Bronchial epithelial cell (primary cell): ENCODE measurements at places on chromosomes 13 and 19. TPM values are rescaled to one million over a fixed set of nuclear protein-coding genes. Genes with fewer than 3 reads are reported as not detected.

- no peak for DNase-seq
Observed at GRCh38 chr13:34886121-34886875, 55.8 kb upstream of the NBEA start.

DNA sequence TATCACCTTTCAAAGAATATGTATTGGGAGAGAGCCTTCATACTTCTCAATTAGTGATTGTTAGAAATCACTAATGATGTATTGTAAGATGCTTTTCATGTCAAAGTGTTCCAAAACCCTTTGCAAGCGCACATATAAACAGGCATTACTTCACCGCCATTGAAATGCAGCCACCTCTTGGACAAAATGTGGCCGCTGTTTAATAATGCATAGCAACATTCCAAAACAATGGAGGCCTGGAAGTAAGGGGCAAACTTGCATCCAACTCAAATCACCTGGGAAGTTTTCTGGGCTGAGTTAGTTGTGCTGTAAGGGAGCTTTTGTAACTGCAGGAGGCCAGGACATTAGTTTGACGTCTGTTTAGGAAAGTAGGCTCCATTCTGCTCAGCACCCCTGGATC, 438.1 kb downstream of the FGF9 start:
- no peak for DNase-seq

DNA sequence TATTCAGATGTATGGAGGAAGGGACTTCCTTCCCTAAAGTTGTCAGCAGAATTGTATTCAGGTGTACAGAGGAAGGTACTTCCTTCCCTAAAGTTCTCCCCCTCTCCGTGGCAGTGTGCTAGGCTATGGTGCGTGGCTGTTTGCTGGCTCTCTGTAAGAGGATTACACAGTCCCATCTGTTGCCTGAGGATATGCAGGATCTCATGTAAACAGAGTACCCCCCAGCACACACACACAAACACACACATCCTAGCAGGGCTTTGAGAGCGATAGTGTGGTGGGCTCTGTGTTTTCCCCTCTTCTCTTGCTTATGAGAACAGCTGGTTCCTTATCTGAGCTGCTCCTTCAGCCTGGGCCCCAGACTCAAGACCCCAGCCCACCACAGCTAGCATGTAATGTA, 10.3 kb downstream of the NEK5 start:
- no peak for DNase-seq

DNA sequence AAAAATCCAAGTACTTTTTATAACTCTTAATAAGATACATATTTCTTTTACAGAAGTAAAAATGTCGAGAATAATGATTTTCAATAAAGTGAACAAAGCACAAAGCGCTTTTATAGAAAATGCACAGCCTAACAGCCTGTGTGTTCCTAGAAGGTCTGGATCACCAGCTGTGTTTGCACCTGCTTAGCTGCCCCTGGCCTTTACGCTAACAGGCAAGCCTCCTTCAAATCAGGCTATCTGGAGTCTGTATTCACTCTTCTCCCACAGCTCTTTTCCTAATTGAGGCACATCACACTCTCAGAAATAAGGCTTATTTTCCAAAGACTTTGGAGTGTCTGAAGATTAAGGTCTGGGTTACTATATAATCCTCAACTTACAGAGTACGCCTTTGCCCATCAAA, 183.1 kb downstream of the LHFPL6 start:
- no peak for DNase-seq

- peak; percentile 84 for DNase-seq
Observed at GRCh38 chr13:77507931-77508776, 27.4 kb upstream of the SCEL start.

- DNase-seq, result no peak
Observed at GRCh38 chr19:30109565-30109964, 167.5 kb downstream of the URI1 start.

DNA sequence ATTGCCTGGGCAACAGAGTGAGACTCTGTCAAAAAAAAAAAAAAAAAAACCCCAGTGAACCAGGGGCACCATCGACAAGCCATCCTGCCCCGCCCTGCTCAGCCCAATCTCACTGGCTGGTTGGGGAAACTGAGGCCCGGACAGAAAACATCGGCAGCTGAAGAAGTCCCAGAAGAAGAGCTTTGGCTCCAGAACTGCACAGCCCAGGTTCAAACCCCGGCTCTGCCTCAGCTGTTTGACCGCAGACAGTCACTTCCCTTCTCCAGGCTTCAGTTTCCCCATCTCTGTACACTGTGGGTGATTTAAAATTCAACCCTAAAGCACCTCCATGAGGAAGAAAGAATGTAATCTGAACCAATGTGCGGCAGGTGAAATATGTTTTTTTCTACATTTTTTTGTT, 9.4 kb upstream of the SEMA6B start:
- no peak for DNase-seq

GRCh38 chr19:57269515-57270250, 10.6 kb upstream of the ZNF460 start:
- DNase-seq, result peak; percentile 95

DNA sequence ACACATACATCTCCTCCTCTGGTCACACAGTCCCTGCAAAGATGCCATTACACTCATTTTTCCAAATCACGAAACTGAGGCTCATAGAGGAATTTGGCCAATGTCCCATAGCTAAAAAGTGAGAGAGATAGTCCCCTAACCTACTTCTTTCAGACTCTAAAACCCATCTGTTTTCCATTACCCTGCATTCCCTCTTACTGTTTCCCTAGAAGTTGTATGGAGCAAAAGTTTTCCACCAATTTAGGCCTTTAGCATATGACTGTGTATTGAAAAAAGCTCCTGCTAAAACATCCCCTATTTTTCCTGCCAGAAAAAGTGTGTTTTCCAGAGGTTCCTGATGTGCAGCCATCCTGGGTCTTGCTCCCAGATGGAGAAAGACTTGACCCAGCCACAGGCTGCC, 16.3 kb downstream of the SERP2 start:
- DNase-seq, result no peak

DNA sequence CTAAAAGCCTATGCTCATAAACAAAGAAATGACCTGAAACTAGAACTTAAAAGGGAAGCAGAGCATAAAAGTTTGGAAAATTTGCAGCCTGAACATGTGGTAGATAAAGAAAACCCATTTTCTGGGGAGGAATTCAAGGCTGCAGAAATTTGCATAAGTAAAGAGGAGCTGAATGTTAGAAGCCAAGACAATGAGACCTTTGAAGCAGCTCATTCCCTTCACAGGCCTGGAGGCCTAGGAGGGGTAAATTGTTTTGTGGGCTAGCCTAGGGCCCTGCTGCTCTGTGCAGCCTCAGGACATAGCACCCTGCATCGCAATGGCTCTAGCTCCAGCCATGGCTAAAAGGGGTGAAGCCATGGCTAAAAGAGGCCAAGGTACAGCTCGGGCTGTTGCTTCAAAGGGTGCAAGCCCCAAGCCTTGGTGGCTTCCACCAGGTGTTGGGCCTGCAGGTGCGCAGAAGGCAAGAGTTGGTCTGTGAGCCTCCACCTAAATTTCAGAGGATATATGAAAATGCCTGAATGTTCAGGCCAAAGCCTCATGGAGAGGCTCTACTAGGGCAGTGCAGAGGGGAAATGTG, 38.3 kb downstream of the ZIC2 start:
- DNase-seq, result no peak

DNA sequence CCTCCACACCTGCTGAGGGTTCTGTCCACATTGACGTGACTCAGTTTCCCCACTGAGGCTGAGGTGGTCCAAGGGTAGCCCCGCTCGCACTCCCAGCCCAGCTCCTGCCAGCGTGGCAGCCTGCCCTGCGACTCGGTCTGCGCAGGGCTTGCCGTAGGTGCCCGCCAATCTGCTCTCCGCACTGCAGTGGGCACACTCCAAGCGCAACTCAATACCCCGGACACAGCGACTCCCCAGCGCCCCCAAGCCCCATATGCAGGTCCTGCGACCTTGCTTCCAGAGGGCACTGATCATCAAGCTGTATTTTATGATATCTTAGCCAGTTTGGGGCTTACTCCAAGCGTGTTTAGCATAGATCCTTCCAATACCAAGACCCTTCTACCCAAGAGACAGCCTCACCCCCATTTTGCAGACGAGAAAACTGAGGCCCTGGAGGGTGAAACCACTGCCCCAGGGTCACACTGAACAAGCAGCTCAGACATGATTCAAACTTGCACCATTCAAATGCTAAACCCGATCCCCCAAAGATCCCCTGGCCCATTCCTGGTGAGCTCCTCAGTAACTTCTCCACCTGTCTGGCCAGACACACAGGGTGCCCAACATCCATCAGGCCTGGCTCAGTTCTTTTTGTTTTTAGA, 13.5 kb downstream of the PTPRS start:
- no peak for DNase-seq

GRCh38 chr19:5578097-5578846, 10.5 kb upstream of the TINCR start:
- DNase-seq, result peak; percentile 33

GRCh38 chr19:6216236-6216995, 63.4 kb downstream of the MLLT1 start:
- no peak for DNase-seq

DNA sequence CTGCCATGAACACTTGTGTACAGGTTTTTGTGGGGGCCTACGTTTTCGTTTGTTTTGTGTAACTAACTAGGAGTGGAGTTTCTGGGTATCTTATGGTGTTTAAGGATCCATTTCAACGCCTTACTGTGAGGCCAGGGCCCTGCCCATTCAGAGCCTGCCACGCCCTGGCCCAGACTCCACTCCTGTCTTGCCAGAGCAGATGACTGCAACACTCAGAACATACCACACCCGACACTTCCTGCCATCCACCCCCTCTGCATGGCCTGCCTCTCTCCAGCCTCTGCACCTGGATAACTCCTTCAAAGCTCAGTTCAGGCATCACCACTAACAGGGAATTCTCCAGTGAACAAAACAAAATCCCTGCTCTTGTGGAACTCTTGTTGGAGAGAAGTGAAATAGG, 43.2 kb downstream of the RGCC start:
- peak; percentile 73 for DNase-seq

DNA sequence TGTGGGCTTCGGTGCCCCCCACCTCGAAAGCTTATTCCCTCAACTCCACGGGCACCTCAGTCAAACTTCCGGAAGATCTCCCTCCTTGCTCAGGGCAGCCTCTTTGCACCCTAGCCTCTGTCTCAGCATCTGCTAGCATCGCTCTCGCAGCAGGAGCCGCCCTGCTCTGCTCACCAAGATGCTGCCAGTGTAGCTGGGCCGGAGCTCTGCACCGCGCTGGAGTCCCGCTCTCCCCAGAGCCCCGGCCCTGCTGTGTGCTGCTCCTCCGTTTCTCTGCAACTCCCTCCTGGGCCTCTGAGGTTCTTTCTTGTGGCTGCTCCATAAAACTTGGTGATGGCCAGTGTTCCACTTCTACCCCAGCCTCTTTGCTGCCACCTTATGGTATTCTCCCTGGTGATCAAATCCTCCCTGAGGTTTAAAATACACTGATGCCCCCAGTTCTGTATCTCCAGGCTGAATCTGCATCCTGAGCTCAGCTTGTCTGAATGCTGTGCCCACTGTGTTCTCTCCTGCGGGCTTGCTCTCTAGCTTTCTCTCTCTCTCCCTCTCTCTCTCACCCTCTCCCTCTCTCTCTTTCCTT, 198.0 kb downstream of the UQCRFS1 start:
- no peak for DNase-seq

- DNase-seq, result no peak
Observed at GRCh38 chr19:19746286-19747213, 13.6 kb upstream of the ZNF14 start.

GRCh38 chr13:101026736-101027398, 352.3 kb upstream of the TMTC4 start:
- DNase-seq, result no peak

DNA sequence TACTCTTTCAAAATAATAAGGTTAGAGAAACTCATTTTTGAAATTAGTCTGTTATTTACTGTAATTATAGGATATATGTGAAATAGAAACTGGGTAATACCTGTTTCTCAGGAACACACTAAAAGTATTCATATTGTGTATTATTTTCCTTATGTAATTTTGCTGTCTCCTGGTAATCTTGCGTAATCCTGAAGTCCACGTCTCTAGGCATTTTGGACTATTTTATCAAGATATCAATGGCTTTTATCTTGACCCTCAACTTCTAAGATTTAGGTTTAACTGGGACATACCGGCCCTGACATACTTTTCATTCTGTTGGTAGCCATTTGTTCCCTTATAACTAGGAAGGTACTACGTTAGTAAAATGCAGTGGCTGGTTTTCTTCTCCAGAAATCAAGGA, 80.3 kb downstream of the PAN3 start:
- DNase-seq, result no peak

- peak; percentile 10 for DNase-seq
Observed at GRCh38 chr13:105914291-105915036, 621.0 kb downstream of the EFNB2 start.

DNA sequence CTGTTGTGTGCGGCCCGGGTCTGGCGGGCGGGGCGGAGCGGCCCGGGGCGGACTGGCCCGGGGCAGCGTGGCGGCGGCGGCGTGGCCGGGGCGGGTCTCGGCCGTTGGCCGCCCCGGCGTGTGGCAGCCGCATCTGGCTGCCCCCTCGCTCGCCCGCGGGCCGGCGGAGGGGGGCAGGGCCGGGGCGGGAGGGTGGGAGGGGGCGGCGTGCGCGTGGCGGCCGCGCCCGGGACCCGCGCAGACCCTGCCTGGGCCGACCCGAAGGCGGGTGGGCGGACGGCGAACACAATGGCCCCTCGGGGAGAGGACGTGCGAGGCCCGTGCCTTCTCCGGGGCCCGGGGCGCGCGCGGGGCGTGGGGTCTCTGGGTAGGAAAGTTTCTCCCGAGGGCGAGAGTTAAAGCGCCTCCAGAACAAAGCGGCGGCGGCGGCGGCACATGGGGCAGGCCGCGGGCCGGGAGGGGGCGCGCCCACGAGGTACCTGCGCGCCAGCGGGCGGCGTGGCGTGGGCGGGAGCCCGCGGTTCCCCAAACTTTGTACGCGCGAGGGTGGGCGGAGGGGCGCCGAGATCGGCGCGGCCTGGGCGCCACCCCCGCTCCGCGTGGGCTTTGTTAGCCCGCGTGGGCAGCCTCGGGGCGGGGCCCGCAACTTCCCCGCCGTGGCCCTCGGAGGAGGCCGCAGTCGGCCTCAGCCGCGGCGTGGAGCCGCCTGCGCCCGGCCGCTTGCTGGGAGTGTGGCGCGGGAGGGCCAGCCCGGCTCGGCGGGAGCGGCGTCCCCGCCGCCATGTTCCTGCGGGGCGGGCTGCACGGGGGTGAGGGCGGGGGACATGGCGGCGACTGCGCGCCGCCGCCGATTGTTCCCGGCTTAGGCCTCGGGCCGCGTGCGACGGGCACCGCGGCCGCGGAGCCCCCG, 764 bp downstream of the MIR17HG start:
- DNase-seq, result no peak

PTGIR gene
- total RNA-seq, result 0.26 TPM in 1 of 2 replicates, not detected in the other

FFAR1 gene
- not detected in 2 replicates for total RNA-seq

LHB gene
- total RNA-seq, result 0.38 TPM in 1 of 2 replicates, not detected in the other

TMC4 gene
- total RNA-seq, result 23.2 and 25.0 TPM in 2 replicates

OR7D2 gene
- total RNA-seq, result not detected in 2 replicates

LILRB5 gene
- total RNA-seq, result not detected in 2 replicates

TTYH1 gene
- 0.26 TPM in 1 of 2 replicates, not detected in the other for total RNA-seq

IER2 gene
- total RNA-seq, result 32.1 and 35.2 TPM in 2 replicates

ZNF57 gene
- total RNA-seq, result 11.1 and 11.6 TPM in 2 replicates

FREM2 gene
- total RNA-seq, result under 0.01 TPM in 1 of 2 replicates, not detected in the other

LENG8 gene
- total RNA-seq, result 26.3 and 37.8 TPM in 2 replicates

TYROBP gene
- total RNA-seq, result not detected in 2 replicates

SIGLEC9 gene
- total RNA-seq, result not detected in 2 replicates

OLFM4 gene
- not detected in 2 replicates for total RNA-seq

UBE2L5 gene
- total RNA-seq, result not detected in 2 replicates

ZNF324B gene
- 8.8 and 10.8 TPM in 2 replicates for total RNA-seq

VMAC gene
- total RNA-seq, result 3.8 and 4.5 TPM in 2 replicates

CALM3 gene
- total RNA-seq, result 79.8 and 106 TPM in 2 replicates

ZNF568 gene
- 9.5 and 10.8 TPM in 2 replicates for total RNA-seq
